Naive thymus-derived CD8-positive, alpha-beta T cell (primary cell): ENCODE measurements at places on chromosomes 1 and 21.

- DNase-seq, result no peak
Measured at GRCh38 chr1:103208844-103209243, 100.5 kb upstream of the COL11A1 start.

GRCh38 chr1:20233394-20233793, 47.1 kb upstream of the PLA2G2C start:
- no peak for DNase-seq

DNA sequence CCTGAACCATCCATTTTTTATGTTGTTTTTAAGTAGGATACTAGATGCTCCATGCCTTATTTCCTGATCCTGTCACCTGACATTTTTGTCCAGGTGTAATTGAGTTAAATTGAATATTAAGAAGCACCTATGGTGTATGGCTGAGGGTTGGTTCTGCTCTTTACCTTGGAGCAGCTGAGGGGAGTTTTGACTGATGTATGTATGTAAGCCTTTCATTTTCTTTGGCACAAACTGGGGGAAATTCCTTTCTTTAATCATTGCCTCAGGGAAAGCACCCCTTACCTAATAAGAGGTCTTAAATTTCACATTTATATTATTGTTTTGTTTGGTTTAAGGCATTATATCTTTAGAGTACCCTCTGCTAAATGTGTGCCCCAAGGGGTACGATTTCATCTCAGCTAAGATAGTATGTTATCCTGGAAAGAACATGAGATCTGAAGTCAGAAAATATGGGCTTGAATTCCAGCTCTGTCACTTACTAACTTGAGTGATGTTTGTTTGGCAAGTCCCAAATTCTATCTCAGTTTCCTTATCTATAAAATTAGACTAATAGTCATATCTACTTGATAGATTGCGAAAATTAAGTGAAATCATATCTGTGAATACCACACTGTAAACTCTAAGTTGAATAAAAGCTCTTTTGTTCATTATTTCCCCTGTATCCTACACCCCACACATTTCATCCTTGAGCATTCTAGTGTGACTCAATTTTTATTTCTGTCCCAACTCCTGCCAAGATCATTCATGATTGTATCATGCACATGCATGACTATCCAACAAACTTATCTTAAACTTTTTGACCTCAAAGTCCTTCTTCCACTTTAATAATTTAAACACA, 57.7 kb upstream of the NUF2 start:
- DNase-seq, result no peak

DNA sequence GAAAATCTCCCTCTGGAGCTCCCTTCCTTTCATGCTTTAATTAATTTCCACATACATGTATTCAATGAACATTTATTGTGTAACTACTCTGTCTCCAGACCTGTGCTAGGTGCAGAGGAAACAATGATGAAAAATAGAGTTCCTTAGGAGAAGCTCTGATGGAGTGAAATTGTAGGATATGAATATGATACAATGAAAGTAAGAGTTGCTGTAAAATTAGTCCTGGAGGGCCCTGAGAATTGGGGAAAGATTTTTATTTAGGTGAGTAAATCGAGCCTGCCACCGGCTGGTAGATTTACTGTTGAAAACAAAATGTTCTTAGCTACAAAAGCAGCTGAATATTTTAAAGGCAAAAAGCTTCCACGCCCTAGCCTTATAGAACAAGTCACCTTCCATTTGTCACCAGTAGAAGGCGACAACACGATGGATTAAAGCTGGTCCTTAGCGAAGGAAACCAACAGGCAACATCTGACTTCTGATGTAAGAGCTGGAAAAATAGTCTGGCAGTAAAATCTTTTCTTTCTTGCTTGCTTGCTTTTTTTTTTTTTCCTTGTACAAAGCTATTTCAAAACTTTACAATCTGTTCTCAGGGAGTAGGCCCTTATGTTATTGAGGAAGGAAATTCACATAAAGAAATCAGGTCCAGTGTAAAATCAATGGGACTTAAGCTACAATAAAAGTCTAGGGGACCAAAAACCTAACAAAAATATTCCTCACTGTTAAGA, 82.0 kb upstream of the ROR1 start:
- DNase-seq, result peak; percentile 11

DNA sequence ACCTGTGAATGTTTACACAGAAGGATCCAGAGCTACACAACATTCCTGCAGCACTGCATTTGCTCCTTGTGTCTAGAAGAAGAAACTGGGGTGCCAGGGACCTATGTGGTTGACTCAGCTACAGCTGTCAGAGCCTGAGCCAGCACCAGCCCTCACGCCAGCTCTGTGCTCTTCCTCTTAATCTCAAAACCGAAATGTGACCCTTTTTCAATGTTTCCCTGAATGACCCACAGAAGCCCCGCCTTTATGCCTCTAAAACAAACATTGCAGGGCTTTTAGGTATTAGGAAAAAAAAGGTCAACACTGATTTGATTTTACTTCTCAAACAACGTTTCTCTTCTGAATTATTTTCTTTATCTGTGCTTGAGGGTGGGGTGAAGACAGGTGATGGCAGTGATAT, 260.5 kb downstream of the DYRK1A start:
- no peak for DNase-seq

GRCh38 chr1:151311011-151311410, 16.2 kb downstream of the PI4KB start:
- no peak for DNase-seq

DNA sequence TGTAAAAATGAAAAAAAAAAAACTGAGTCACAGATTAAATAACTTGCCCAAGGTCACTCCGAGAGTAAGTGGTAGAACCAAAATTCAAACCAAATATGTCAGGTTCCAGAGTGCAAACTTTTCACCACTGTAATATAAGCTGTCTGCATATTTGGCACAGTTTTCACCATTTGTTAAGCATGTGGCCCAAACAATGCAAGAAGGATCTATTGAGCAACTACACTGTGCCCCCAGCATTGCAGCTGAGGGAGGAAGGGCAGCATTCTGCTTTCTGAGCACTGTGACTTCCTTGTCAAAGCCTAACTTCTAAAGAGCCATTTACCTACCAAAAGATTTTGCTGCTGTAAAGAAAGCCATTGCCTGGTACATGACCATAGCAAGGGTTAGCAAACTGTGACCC, 133.4 kb downstream of the SYT2 start:
- DNase-seq, result no peak

- no peak for DNase-seq
Measured at GRCh38 chr21:46542588-46543124, 62.2 kb downstream of the S100B start.

- no peak for DNase-seq
Measured at GRCh38 chr1:55320891-55321290, 105.7 kb upstream of the USP24 start.

GRCh38 chr1:110608247-110608646, 2.1 kb upstream of the KCNA2 start:
- DNase-seq, result no peak

GRCh38 chr1:64856553-64856952, 109.8 kb downstream of the JAK1 start:
- no peak for DNase-seq

GRCh38 chr1:241560146-241560848, 28.1 kb downstream of the KMO start:
- no peak for DNase-seq

GRCh38 chr1:6969106-6969505, 183.9 kb downstream of the CAMTA1 start:
- DNase-seq, result no peak

- DNase-seq, result peak; percentile 49
Measured at GRCh38 chr1:176206006-176206960, 803 bp downstream of the COP1 start.

- DNase-seq, result no peak
Measured at GRCh38 chr1:98002288-98002687, 81.5 kb upstream of the DPYD start.

DNA sequence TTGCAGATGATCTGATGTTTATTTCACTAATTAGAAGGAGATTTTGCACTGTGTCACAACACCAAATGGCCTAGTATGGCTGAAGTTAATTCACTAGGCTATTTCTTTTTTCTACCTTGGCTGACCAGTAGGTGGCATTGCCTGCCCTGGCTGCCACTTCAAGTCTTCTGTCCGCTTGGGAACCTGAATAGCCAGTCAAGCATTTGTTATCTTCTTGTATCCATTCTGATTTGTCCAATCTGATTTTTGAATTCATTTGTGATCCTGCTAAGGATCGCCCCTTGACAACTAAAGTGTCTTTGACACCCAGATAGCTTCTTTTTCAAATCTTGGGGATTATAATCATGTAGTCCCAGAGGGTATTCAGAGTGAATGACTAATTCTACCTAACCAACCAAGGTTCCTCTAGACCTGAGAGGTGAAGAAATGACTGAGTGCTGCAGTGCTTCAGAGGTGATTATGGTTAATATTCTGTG, 99.4 kb downstream of the GIPC2 start:
- peak; percentile 34 for DNase-seq

DNA sequence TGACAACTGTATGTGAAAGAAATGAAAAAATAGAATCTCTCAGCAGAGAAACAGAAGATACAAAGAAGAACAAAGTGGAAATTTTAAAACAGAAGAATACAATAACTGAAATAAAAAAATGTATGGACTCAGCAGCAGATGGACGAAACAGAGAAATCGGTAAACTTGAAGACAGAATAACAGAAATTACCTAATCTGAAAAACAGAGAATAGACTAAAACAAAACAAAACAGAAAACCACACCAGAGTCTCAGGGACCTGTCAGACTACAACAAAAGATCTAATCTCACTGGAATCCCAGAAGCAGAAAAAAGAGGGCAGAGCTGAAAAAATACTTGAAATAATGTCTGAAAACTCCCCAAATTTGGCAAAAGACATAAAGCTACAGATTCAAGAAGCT, 83.0 kb downstream of the ZSWIM5 start:
- no peak for DNase-seq

- DNase-seq, result no peak
Measured at GRCh38 chr1:156903328-156904091, 10.0 kb downstream of the PEAR1 start.

DNA sequence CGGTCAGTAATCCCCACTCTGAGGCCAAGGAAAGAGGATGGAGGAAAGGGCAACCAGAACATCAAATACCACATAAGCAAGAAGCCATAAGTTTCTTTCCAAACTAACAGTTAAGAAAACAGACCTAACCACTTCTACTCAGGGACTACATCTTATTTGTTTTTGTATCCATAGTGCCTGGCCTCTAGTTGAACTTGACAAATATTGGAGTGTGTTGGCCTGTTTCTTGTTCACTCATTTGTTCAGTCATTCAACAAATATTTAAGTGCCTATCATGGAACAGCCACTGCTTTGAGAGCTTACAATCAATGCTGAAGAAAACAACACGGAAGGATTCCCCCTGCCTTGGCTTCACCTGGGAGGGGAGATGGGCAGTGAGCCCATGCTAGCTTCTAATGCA, 69.7 kb downstream of the ST6GALNAC3 start:
- no peak for DNase-seq

GRCh38 chr1:246689409-246690008, 34.7 kb upstream of the SCCPDH start:
- peak; percentile 73 for DNase-seq

DNA sequence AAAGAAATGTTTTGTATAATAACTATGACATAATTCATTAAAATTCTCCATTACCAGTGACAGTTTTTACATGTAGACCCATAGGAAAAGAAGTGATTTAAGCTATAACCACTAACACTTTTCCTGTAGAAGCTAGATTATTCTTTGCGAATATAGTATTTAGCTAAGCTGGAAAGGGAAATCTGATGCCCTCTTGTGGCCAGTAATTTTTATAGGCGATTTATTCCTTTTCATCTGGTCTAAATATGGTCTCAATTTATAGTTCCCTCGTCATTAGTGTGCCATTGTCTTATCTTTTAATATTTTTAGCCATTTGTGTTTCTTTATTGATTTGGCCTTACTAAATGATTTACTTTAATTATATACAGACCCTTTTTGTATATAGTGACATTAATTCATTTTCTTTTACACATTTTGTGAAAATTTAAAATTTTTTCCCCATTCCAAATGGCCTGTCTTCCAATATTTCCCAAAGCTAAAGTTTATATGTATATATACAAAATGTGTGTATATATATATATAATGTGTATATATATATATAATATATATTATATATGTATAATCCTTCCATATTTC, 26.7 kb downstream of the BTG3 start:
- peak; percentile 48 for DNase-seq

DNA sequence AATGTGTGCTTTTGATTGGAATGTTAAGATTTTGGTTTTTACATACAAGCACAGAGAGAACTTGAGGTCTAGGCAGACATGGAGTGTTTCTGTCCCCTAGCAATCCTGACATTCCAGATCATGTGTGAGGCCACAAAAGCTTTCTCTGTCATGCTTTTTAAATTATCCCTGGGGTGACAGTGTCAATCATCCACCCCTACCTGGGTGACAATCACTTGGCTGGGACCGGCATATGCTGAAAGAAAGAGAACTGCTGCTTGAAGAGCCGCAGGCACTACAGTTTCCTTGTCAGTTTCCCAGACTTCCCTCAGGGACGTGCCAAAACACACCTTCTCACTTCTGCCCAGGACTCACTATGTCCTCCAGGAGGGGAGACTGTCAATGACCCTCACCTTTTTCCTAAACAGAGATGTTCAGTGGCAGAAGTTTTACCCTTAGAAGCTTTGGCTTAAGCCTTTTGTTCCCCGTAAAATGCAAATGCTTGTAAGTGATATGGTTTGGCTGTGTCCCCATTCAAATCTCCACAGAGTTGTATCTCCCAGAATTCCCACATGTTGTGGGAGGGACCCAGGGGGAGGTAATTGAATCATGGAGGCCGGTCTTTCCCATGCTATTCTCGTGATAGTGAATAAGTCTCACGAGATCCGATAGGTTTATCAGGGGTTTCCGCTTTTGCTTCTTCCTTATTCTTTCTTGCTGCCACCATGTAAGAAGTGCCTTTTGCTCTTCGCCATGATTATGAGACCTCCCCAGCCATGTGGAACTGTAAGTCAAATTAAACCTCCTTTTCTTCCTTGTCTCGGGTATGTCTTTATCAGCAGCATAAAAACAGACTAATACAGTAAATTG, 217.4 kb downstream of the FGGY start:
- no peak for DNase-seq

GRCh38 chr1:156754219-156754618, 2.7 kb upstream of the HDGF start:
- no peak for DNase-seq

DNA sequence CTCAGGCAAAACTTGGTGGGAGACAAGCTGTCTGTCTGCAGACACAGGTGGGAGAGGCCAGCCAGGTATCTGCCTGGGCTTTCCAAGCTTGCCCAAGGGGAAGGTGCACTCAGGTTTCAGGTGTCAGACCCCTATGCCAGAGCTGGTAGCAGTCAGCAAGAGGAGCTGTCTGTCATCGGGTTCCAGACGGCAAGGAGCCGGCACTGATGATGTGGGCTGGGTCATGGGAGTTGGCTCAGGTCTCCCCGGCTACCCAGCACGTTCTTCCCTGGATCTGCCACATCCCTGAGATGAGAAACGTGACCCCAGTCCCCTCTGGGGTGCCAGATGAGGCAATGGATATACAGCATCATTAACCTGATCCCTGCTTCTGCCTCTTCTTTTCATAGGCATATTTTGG, 23.0 kb downstream of the TMCC2 start:
- DNase-seq, result no peak

DNA sequence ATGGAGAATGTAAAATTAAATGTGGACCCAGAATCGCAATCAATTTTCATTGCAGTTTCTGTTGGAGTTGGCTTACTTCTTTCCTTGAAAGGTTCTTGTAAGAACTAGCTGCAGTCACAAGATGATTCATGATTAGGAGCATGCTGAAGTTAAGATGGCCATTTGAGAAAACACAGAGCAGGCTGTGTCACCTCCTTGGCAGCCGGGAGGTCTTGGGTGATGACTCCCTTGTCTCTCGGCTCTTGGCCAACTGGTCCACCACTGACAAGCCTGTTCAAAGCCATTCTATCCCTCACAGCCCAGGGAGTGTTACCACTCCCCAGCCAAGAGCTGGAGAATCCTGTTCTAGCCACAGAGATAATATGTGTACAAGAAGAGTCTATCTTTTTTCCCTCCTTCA, 40.6 kb downstream of the OPTC start:
- no peak for DNase-seq
